ENCODE measurements at places on chromosomes 5 and 9.

DNA sequence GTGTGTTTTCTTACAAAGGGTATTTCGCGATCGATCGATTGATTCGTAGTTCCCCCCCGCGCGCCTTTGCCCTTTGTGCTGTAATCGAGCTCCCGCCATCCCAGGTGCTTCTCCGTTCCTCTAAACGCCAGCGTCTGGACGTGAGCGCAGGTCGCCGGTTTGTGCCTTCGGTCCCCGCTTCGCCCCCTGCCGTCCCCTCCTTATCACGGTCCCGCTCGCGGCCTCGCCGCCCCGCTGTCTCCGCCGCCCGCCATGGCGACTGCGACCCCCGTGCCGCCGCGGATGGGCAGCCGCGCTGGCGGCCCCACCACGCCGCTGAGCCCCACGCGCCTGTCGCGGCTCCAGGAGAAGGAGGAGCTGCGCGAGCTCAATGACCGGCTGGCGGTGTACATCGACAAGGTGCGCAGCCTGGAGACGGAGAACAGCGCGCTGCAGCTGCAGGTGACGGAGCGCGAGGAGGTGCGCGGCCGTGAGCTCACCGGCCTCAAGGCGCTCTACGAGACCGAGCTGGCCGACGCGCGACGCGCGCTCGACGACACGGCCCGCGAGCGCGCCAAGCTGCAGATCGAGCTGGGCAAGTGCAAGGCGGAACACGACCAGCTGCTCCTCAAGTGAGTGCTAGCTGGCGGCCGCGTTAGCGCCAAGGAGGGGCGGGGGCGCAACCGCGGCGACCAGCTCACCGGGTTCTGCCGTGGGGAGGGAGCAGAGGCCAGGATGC, 480 bp downstream of the LMNB1 start:
- peak; percentile 92 for DNase-seq

GRCh38 chr5:177256296-177256695, 47.2 kb downstream of the RAB24 start:
- no peak for DNase-seq

- DNase-seq, result no peak
Measured at GRCh38 chr5:43569236-43569746, 12.4 kb upstream of the PAIP1 start.

DNA sequence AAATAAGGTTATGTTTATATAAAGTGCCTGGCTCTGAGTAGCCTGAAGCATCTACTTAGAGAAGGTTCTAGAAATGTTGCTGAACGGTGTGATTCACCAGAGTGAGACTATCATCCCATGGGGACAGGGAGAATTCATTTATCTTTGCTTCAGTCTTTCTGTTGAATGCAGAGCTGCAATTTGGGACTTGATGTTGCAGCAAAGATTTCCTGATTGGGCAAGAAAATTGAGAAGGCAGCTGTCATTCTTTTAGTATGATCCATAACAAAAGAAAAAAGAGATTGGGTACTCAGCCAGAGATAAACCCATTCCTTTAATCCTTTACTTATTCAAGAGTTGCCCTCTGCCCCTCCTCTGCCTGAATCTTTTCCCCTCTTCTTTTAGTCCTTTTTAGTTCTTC, 456.3 kb upstream of the WWC1 start:
- no peak for DNase-seq

DNA sequence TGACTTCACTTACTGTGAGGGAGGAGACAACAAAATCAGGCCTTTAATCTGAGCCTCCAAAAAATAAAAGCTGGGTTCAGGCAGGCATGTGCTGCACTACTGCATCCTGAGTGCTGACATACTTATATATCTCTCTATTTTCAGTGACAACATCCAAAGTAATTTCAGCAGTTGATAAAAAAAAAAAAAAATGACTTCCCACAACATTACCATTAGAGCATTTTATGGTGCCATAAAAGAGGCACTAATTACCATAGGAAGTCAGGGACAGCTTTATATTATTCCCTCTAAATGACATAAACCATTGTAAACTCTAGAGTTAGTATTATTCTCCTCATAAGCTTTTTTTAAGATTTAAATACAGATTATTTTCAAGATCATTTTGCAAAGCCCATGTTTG, 346.1 kb downstream of the SLCO4C1 start:
- no peak for DNase-seq

DNA sequence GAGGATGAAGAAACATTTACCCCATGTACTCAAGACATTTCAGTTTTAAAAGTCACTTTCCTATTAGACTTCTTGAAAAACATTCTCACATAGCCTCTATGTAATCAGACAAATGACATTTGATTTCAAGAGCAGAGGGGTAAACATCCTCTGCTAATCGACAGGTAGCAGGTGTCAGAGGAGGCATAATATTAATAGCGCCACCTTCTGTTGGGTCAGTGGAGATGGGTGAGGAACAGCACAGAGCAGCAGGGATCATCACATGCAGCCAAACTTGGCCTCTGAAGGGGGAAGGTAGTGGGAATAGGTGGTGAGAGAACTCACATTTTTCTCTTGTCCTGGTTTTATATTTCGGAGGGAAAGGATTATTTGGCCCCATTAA, 3.3 kb upstream of the LSM11 start:
- DNase-seq, result peak; percentile 84

DNA sequence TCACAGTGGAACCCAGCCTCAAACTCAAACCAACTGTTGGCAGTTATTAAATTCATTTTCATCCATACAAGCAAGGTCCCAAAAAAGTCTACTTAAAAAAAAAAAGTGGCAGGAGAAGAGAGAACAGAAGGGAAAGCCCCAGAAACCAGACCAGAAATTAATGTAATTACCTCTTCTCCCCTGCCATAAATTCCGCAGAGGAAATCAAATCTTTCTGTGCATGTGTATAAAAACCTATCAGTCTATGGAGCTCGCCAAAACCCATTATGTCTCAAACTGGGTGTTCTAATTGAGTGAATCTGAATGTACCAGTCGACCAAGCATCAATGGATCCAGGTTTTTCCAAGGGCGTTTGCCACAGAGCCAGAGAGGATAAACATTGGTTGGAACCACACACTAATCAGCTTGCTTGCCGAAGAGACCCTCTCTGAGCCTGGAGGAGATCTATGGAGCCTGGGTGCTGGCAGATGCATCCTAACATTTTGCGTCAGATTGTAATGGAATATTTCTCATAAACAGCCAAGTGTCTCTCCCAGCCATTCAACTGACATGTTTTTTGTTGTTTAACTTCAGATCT, 7.9 kb upstream of the HAND1 start:
- no peak for DNase-seq

DNA sequence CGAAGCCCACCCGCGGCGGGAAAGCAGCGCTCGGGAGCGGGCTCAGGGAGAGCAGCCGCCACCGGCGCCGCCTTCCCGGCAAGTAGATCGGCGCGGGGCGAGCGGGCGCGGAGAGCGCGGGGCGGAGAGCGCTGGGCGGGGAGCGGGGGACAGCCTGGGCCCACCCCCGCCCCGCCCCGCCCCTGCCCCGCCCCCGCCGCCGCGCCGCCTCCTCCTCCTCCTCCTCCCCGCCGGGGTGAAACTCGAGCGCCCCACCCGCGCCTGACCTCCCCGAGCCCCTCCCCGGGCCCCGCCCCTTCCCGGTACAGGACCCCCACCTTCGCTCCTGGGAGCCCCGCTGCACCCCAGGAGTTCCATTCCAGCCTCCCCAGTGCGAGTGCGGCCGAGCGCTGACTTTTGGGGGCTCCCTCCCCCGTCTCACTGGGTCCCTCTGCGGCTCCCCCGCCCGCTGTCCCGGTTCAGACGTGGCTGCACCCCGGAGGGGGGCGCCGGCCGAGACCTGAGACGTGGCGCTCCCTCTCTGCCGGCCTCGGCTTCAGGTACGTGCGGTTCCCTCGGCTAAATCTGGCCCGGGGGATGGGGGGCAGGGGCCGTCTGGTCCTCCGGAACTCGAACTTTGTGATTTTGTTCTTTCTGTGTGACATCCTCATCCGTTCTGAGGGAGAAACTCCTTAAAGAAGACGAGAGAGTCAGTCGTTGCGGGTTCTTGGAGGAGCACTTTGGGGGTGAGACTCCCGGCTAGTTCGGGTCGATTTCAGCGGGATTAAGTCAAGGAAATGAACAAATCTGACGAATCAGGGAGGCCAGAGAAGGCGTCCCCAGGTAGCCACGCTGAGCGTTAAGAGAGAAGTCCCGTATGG, at the start of gene SEMA5A:
SEMA5A (minus strand) TSS at position 84 of the 860 bp plus-strand sequence. CDS start 166,129 bp downstream, outside the sequence.
- no peak for DNase-seq

DNA sequence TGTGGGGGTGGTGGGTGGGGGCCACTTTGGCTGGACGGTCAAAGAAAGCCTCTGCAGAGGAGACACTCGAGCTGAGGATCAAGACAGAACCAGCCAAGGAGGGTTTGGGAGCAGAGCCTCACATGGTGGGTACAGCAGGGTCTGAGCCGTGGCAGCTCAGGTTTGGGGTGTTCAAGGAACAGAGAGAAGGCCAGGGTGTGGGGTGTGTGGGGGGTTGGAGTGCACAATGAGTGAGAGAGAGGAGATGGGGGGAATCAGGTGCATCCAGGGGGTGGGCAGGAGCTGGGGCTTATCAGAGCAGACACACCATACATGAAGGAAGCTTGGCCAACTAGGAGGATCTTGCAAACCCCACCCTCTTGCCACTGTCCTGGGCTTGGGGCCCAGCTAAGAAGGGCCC, 140.0 kb downstream of the NSG2 start:
- no peak for DNase-seq

DNA sequence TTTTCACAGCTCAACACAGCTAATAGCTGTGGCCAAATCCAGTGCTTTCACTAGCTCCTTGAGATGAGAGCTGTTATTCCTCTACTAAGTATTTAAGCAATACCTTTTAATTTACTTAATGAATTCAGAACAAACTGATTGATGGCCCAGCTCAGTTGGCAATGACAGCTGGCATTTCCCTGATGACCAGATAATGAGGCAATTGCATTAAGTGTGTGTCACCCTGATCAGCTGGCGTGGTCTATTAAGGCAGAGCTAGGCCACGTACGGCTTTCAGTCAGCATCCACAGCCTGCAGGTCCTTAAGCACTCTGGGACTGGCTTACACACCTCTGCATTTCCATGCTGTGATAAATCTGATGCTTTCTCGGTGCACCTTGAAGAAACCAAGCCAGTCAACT, 34.4 kb downstream of the TTLL11 start:
- DNase-seq, result no peak

DNA sequence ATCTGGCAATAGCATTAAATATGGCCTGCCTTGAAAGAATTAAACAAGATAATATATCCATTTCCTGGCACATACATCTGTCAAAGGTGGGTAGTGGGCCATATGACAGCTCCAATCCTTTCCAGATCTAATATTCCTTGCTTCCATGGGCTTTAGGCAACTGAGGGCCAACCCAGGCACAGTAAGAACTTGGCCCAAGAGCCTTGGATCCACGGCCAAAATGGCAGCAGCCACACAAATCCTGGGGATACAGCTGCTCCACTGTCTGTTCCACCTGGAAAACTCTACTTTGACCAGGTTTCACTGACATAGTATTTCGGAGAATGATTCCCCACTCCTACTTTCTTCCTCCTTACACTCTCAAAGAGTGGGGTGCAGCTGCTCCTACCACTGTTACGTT, 13.3 kb downstream of the HAVCR1 start:
- no peak for DNase-seq

DNA sequence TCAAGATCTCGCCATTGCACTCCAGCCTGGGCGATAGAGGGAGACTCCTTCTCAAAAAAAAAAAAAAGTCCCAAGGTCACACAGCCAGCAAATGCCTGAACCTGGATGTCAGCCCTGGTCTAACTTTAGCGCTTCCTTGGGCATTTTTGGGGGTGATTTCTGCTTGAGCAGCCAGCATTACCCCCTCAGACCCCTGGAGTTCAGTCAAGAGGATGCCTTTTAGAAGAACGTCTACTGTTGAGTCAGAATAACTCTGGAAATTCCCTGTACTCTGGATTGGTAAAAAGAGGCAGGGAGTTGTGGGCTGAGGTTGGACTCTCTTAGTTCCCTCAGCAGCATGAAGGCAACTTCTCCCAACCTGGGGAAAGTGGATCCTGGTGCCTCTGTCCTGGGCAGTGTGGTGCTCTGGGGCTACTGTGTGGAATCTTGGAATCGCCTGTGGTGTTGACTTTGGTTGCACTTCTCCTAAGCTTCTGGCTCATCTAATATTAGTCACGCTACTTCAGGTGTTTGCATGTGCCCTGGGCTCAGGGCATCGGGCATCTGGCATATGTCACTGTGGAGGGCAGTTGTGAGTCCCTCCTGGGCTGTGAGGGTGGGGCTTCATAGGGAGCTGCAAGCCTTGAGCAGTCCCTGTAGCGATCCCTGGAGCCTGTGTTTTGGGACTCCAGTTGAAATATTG, 32.2 kb downstream of the STXBP1 start:
- DNase-seq, result peak; percentile 90

DNA sequence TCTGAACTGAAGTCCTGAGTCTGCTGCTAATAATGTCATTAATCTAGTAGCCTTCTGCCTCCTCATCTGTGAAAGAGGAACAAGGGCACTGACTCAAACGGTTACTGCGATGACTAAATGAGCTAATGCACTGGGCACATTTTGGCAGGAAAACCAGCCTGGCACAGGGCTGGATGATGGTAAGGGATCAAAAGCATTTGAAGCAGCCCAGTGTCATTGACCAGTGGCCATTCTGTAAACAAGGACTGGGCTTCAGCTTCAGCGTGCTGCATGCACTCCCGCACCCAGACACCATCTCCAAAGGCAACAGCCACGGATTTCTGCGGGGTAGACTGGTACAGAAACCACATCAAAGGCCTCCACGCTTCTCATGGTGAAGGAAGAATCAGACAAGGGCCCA, 8.0 kb downstream of the GCNT4 start:
- peak; percentile 38 for DNase-seq

GRCh38 chr5:82074950-82075349, 103.1 kb downstream of the ATG10 start:
- no peak for DNase-seq

DNA sequence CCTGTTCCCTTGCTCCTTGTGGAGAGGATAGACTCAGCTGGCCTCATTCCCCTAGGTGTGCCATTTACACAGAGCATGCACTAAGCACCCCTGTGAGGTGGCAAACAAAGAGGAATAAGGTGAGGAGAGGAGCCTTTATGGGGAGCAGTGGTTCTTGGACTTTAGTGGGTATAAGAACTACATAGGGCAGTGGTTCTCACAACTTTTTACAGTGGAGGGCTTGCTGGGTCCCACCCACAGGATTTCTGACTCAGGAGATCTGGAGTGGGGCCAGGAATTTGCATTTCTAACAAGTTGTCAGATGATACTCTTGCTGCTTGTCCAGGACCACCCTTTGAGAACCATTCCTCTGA, 42.0 kb downstream of the CSF1R start:
- no peak for DNase-seq

GRCh38 chr5:176176231-176176630, 62.0 kb upstream of the SIMC1 start:
- no peak for DNase-seq

- peak; percentile 29 for DNase-seq
Measured at GRCh38 chr5:106940986-106941385, 729.8 kb downstream of the EFNA5 start.

- no peak for DNase-seq
Measured at GRCh38 chr9:16387382-16387781, 483.1 kb downstream of the BNC2 start.

Measured in DMS53 (cell line).